Stimulated activated CD4-positive, alpha-beta T cell treated with anti-CD3 and anti-CD28 coated beads, Interleukin-15, amount 100 ng/mL, for 48 hours (primary cell): ENCODE measurements at places on chromosomes 16 and 17.

DNA sequence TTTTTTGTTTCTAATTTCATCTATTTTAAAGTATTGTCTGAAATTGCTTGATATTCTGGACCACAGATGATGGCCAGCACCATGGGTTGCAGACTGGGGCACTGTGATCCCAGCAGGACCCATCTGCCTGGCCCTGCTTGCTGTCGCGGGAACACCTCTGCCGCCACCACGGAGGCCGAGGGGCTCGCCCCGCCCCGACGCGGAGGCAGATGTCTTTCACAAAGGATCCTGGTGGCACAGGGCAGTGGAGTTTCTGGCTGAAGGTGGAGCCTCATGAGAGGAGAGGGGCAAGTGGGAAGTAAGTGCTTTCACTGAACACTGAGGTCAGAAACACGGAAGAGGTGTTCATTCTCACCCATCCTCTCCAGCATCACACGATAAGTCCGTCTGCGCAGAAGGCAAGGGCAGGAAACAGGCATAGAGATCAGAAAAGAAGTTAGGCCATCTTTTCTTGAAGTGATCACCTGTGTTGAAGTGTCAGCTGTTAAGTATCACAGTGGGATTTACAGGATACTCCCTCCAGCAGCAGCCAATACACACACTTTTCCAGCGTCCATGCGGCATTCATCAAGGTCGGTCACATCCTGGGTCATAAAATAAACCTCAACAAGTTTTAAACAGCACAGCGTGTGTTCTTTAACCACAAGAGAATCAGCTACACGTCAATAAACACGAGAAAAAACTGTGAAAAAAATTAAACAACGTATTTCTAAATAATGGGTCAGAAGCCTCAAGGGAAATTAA, 194.5 kb downstream of the RPTOR start:
- DNase-seq: no peak

GRCh38 chr17:8799570-8800212, 526 bp upstream of the MFSD6L start:
- DNase-seq: no peak

DNA sequence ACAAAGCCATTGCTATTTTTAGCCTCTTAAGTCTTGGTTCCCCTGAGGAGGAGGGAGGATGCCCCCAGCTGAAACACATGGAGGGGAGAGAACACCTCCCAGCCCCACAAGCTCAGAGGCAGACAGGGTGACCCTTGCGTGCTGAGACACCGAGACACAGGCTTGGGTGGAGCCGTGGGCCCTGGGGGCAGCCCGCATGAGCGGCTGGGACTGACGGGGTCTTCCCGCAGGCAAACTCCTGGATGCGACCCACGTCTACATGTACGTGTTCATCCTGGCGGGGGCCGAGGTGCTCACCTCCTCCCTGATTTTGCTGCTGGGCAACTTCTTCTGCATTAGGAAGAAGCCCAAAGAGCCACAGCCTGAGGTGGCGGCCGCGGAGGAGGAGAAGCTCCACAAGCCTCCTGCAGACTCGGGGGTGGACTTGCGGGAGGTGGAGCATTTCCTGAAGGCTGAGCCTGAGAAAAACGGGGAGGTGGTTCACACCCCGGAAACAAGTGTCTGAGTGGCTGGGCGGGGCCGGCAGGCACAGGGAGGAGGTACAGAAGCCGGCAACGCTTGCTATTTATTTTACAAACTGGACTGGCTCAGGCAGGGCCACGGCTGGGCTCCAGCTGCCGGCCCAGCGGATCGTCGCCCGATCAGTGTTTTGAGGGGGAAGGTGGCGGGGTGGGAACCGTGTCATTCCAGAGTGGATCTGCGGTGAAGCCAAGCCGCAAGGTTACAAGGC, 9.8 kb downstream of the SLC16A3 start:
- DNase-seq: peak; percentile 61

DNA sequence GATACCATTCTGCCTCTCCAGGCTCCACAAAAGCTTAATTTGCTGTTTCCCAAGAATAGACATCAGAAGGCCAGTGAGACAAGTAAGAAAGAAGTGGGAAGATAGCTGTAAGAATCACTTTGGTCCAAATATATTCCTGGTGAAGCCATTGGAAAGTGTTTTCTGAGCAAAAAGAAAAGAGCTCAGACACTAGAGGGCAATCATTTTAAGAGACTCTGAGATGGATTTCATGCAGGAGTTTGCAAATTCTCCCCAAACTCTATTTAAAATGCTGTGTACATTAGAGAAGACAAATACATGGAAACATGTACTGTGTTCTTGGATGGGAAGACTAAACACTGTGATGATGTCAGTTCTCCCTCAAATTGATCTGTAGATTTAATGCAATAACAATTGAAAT, 8.0 kb upstream of the SLC6A2 start:
- no peak for DNase-seq

DNA sequence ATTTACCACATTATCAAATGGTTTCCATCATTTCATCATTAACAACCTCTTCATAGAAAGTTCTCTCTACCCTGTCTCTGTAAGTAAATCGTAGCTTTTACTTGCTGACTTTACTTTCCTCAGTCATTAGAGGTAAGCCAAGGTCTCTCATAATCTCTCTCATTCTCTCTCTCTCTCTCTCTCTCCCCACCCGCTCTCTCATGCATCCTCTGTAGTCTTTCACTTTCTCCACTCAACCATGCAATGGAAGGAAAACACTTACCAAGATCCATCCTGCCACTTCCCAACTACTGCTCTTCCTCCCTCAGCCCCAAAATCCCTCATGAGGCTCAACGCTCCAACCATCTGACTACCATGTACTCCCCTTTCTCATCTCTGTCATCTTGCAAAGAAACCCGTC, 6.1 kb downstream of the CEP112 start:
- no peak for DNase-seq

DNA sequence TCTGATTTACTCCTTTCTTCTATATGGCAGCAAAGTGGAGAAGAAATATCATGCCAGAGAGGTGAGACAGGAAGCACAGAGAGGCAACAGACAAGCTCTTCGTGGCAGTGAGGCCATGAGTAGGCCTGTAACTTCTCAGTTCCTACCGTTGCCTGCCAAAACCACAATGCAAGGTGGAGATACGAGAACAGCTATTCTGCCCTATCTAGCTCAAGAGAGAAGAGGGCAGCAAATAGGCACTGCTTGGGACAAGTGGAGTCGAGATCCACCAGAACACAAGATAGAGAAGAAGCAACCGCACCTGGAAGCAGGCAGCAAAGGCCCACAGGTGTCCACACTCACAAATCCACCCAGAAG, 24.8 kb downstream of the RANBP10 start:
- DNase-seq: no peak

- no peak for DNase-seq
Measured at GRCh38 chr17:50832267-50832863, 3.0 kb upstream of the WFIKKN2 start.

DNA sequence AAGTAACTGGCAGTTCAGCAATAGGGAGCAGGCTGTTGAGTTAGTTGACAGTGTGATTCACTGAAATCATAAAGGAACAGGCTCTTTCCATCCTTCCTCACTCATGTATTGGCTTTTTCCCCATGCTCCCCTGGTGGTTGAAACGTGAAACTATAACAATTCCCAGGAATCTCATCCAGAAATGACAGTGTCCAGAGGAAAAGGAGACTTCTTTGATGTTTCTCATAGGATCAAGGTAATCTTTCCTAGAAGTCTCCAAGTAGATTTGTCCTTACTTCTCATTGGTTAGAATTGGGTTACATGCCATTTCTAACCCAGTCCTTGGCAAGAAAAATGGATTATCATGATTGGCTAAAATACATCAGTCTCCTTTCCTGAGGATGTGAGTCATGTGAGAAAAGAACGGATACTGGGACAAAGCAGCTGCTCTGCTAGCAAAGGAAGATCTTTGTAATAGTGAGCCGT, 14.4 kb downstream of the TTC19 start:
- no peak for DNase-seq

DNA sequence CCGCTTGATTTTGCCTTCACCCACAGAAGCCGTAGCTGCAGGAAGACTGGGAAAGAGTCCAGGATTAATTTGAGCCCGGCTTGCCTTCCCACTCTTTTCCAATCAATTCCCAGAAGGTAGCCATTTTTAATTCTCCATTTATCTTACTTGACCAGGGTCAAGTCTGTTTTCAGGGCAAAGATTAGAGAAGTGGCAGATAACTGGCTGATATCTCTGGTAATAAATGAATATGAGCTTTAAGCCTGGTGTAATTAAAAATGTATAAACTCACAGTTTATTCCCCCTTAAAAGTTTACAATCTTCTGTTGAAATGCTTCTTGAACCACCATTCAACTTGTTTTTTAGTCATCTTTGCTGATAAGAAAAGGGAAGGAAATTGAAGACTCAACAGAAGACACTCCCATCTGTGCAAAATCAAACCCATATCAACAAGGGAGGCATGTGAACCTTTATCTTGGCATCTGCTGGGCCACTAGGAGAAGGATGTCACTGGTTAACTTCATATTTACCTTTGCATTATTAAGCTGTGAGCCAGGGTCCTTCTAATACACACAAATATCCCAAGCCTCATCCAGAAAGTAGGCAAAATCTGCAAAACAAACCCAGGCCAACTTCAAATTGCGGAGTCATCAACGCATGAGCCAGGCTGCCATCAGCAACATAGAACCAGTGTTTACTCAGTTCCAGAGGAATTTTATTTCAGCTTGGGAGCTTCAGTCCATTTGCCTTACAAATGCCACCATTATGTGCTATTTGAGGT, 314.6 kb upstream of the MAF start:
- DNase-seq: no peak

DNA sequence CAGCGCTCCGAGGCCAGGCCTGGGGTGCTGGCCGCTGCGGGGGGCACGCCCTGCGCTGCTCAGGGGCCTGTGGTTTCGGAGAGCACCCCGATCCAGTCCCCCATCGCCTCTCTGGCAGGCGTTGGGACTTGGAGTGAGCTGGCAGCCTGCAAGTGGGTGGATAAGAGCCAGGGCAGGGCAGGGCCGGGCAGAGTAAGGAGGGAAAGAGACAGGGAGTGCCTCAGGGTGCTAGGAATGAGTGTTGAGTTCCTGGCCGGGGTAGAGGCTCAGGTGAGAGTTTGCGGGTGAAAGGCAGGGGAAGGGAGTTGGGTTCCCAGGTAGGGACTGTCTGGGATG, 1.3 kb downstream of the CDH13 start:
- no peak for DNase-seq

GRCh38 chr17:4007346-4008081, 43.3 kb upstream of the ATP2A3 start:
- no peak for DNase-seq

DNA sequence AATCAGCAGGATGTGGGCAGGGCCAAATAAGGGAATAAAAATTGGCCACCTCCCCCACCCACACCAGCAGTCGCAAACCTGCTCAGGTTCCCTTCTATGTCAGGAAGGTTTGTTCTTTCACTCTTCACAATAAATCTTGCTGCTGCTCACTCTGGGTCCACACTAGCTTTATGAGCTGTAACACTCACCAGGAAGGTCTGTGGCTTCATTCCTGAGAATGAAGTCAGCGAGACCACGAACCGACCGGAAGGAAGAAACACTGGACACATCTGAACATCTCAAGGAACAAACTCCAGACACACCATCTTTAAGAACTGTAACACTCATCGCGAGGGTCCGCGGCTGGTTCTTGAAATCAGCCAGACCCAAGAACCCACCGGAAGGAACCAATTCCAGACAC, 115.5 kb upstream of the TBX2 start:
- DNase-seq: no peak

GRCh38 chr17:57463103-57463885, 207.0 kb downstream of the MSI2 start:
- DNase-seq: peak; percentile 87

DNA sequence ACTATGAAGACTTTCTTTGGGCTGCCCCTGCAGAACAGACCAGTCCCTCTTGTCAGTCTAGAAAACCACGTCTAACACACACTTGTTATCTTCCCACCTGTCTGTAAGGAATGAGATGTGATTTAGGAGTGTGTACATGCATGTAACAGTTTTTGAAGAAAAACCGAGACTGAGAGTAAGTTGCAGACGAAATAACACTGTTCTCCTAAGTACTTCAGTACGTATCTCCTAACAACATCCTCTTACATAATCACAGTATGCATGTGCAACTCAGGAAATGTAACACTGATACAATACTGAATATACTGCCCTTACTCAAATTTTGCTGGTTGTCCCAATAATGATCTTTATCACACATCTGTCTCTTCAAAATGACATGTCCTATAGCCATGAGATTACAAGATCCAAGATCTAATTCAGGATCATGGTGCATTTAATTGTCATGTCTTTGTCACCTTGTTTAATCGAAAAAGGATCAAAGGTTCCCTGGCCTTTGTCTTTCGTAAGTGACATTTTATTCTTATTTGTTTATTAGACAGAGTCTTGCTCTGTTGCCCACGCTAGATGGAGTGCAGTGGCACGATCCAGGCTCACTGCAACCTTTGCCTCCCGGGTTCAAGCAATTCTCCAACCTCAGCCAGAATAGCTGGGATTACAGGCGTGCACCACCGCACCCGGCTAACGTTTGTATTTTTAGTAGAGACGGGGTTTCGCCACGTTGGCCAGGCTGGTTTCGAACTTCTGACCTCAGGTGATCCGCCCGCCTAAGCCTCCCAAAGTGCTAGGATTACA, 25.6 kb downstream of the CREBBP start:
- no peak for DNase-seq

DNA sequence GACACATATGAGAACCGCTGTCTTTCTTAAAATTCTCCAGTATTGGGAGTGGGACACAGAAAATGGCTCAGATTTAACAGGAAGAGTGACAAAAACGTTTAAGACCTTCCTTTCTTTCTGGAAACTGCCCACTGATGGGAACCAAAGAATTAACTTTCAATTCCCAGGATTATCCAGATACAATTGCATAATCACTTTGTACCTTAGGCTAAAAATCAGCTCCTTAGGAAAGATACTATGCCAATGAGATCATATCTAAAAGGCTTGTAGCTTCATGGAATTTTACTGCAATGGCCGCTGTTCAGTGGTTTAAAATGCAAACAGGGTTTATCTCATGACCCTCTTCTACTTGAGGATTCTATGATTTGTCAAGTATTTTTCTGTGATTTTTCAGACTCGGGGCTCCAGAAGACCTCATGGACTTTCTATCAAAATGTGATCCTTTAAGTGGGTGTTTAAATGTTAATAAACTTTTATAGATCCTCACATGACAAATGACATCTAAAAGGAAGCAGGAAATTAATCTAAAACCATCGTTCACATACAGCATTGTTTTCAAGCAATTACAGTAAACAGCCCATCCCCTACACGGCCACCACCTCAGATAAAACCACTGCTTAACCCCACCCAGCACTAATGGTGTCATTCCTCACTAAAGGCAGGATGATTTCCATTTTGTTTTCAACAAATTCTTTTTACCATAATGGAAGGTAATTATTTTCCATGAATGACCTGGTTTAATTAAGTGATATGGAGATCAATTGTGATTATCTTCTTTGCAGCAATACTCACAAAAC, 31.6 kb upstream of the ERN1 start:
- DNase-seq: no peak

- no peak for DNase-seq
Measured at GRCh38 chr16:52422307-52422706, 124.6 kb downstream of the TOX3 start.

DNA sequence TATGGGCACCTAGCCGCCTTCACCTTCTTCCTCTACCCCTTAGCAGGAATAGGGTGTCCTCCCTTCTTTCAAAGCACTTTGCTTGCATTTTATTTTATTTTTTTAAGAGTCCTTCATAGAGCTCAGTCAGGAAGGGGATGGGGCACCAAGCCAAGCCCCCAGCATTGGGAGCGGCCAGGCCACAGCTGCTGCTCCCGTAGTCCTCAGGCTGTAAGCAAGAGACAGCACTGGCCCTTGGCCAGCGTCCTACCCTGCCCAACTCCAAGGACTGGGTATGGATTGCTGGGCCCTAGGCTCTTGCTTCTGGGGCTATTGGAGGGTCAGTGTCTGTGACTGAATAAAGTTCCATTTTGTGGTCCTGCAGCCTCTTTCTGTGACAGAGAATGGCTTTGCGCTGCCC, 4.6 kb downstream of the TMUB2 start:
- no peak for DNase-seq

GRCh38 chr16:47705266-47705665, 244.1 kb downstream of the PHKB start:
- DNase-seq: no peak
